NCI-H187 treated with DMSO at 0.1 percent for 48 hours (cell line): ENCODE measurements at places on chromosomes 5 and 9.

- DNase-seq, result no peak
These were observed 75.7 kb upstream of the NFIB start for GRCh38 chr9:14389657-14390056.

- DNase-seq, result no peak
These were observed 324.9 kb upstream of the IRX4 start for GRCh38 chr5:2207416-2208238.

- no peak for DNase-seq
These were observed 218.1 kb downstream of the AUH start for GRCh38 chr9:91143642-91144041.

DNA sequence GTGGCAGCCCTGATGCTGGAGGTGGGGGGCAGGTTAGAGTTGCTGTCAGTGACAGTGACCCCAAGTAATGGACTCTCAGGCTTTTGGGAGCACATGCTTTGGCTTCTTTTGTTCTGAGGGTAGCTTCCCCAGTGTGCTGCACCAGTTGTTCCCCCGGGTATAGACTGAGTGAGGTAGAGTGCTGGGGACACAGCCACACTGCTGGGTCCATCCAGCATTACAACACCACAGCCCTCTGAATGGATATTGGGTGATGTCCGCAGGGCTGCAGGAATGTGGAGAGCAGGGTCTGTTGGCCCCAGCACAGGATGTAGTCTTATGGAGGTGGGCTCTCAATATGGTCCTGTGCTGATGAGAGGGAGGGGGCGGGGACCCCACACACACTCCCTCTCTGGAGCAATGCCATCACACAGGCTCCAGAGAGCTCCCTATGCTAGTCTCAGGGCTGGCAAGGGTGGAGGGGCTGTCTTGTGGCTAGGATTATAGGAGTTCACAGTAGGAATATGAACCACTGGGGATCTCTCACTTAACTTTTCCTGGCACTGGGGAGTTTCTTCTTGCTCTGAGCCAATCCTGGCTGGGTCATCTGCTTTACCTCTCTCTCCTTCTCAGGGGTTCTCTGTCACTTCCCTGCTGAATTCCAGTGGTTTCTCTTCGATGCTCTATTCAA, 20.7 kb downstream of the OSMR start:
- no peak for DNase-seq

GRCh38 chr9:111804636-111805035, 9.9 kb upstream of the SHOC1 start:
- DNase-seq, result no peak

GRCh38 chr9:27059907-27060306, 49.1 kb upstream of the TEK start:
- DNase-seq, result no peak
